ENCODE measurements at places on chromosomes 12 and 14.

DNA sequence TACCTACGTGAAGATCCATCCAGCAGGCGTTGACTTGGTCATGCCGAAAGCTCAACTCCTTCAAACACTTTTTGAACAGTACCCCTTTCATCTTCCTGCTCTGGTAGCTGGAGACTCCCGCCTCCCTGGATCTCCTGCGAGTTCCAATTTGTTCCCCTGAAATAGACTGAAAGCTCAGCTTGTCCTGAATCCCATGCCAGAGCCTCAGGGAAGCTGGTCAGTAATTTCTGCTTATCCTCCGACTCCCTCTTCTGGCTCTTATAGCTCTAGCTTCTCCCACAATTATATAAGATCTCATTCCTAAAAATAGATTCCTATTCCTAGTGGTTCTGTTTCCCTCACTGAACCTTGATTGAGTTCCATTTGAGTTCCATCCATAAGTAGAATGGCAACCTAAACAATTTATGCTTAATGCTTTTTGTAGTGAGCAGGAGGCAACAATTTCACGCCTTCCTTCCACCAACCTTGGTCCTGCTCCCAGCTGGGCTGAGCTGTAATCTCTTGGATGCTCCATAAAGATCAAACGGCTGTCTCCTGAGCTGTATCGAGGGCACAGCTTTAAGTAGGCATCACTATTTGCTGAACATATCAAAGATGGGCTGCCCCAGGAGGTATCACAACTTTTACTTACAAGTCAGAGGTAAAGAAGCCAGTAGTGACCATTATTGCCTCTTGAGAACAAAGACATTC is 8.0 kb upstream of the TMEM132C start:
- no peak for DNase-seq

- no peak for DNase-seq
These were observed 163.4 kb downstream of the SAMD4A start for GRCh38 chr14:54730156-54730961.

GRCh38 chr12:114779186-114779585 is 95.2 kb upstream of the TBX3 start:
- no peak for DNase-seq

- peak; percentile 61 for DNase-seq
These were observed 1.2 kb downstream of the PAWR start for GRCh38 chr12:79689477-79690141.

GRCh38 chr12:52130711-52131110 is 51.2 kb downstream of the SMIM41 start:
- DNase-seq = no peak

GRCh38 chr12:112001576-112001975 is 11.4 kb downstream of the TMEM116 start:
- no peak for DNase-seq

GRCh38 chr12:20101046-20101445 is 267.3 kb upstream of the PDE3A start:
- no peak for DNase-seq

DNA sequence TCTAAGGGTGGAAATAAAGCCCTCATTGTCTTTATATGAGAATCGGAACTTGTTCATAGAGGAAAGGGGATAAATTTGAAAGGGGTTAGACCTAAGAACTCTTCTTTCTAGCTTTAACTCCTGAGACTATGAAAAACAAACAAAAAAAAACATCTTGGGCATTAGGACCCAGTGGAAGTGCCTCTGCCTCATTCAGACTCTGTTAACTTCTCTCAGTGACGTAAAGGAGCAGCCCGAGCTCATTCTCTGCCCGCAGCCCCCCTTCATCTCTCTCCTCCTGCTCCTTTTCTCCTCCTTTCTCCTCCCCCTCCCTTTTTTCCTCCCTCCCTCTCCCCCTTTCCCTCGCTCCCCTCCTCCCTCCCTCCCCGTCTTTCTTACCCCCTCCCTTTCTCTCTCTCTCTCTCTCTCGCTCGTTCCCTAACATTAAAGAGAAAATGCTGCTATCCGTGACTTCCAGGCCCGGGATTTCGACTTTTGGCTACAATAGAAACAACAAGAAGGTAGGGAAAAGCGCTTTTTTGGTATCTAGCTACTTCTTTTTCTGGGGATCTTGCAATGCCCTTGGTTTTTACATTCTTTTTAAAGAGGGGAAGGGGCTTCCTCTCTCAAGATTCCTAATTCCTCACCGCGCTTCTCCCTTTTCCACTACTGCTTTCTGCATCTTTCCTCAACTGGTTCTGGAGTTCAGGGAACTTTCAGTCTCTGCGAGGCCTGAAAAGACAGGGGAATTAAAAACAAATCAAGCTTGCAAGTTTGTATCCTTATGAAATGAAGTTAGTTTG is at the start of gene RBMS2:
Gene RBMS2, plus strand, starts transcription at position 231 of the 782 bp plus-strand sequence. Its CDS starts 204 bp downstream, at position 435.
- DNase-seq = peak; percentile 76

GRCh38 chr12:23528316-23528715 is 421.2 kb downstream of the SOX5 start:
- DNase-seq = no peak

DNA sequence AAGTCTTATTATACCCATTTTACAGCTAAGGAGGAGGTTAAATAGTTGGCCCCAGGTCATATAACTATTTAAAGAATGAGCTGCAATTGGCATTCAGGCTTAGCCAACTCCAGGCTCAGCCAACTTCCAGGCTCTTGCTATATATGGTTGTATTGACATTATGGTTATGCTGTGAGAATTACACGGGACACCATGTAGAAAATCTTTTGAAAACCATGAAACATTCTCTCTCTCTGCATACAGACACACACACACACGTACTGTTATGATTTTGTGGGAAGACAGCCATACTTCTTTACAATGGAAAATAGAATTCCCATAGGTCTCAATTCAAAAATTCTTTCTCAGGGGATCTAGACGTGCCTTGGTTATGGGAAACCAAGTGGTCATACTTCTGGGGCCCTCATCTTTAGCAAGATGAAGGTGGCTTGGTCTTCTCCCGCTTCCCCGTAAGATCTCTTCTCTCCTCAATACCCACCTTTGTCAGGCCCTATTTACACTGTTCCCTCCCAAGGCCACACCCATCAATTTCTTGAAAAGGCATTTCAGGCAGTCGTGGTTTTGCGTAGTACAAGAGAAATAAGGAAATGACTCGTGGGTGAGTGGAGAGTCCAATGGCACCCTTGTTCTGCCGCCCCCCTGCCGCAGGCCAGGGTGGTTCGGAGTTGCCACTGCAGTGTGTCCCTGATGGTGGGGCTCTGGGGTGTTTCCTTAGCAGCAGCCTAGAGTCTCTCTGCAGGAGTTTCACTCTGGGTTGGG is 10.0 kb upstream of the GPRC5A start:
- DNase-seq = no peak

- no peak for DNase-seq
These were observed 403.3 kb upstream of the ATP2B1 start for GRCh38 chr12:90111791-90112580.

- DNase-seq = no peak
These were observed 146.8 kb downstream of the SLC2A13 start for GRCh38 chr12:39959031-39959430.

DNA sequence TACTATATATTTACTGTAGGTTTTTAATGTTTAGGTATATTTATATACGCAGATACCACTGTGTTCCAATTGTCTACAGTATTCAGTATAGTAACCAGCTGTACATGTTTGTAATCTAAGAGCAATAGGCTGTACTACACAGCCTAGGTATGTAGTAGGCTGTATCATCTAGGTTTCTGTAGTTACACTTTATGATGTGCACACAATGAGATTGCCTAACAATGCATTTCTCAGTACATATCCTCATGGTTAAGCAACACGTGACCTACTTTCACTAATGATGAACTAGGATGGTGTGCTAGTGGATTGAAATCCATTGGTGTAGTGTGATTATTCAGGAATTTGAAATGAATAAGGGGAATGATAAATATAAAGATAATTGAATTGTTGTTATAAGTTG is 77.7 kb downstream of the ETNK1 start:
- DNase-seq = no peak

DNA sequence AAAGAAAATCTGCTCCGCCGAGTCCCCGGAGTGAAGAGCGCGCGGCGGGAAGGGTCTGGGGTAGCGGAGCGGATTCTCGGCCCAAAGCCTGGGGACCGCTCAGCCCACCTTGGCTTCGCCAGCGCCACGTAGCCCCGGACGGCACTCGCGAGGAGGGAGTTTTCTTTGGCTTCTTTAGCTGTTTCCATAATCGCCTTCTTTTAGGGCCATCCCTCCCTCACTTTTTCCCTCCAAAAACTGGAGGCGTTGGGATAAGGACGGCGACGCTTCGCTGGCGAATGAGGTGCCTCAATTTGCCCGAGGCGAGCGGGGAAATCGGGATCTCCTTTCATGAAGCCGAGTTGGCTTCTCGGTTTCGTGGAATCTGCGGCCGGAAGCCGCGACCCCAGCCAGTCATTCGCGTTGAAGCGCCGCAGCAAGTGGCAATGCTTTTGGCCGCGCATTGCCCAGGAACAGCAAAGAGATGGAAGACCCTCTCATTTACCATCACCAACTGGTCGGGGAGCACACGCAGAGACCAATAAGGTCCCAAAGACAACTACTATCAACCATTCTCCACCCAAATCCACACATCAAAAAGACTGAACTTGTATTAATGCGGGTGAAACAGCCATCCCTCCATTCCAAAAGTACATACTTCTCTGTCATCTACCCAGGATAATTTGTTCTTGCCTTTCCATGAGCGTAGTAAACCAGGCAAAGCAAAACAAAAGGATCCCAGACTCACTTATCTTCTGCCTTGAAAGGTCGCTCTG is 8.4 kb upstream of the SIX1 start:
- DNase-seq = no peak

DNA sequence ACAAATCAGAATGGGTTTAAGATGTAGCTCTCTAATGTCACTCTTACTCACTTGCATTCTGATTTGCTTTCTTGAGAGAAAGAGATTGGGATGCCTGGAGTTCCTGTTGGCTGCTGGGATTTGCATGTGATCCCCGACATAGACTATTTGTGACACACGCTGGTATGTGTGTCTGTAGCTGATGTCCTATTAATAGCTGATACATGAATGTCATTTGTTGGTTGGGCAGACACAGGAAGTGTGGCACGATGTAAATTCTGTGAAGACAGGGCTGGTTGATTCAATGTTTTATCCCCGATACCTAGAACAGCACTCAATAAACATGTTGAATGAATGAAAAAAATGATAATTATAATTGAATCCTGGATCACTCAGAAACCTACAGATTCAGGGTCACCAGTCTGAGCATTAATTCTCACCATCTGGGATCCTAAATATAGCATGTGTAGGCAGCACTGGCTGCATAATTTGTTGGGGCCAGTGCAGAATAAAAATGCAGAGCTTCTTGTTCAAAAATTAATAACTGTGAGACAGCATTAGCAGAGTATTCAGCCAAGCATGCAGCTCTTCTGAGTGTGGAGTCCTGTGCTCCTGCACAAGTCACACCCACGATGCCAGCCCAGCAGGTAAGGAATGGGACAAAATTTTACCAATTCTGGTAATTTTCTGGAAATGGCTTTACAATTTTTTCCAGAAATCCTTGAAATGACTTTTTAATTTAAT is 35.5 kb upstream of the SOCS2 start:
- no peak for DNase-seq

DNA sequence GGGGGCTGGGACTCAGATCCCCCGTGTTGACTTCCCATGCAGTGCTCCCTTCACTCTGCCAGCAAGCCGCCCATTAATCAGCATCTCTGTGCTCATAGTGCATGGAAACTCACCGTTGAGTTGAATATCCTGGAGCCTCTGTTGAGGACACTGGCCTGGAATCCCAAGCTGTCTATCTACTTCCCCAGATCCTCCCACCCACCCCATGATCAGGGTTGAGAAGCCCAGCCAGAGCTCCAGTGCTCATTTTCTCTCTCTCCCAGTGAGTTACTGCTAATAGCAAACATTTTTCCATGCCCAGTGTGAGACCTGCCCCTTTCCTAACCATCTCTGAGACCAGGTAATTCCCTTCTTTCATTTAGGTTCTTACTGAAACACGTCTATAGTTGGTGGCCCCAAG is 88.2 kb downstream of the SLC24A4 start:
- no peak for DNase-seq

GRCh38 chr12:107736914-107737313 is 24.0 kb downstream of the PRDM4 start:
- DNase-seq = no peak

DNA sequence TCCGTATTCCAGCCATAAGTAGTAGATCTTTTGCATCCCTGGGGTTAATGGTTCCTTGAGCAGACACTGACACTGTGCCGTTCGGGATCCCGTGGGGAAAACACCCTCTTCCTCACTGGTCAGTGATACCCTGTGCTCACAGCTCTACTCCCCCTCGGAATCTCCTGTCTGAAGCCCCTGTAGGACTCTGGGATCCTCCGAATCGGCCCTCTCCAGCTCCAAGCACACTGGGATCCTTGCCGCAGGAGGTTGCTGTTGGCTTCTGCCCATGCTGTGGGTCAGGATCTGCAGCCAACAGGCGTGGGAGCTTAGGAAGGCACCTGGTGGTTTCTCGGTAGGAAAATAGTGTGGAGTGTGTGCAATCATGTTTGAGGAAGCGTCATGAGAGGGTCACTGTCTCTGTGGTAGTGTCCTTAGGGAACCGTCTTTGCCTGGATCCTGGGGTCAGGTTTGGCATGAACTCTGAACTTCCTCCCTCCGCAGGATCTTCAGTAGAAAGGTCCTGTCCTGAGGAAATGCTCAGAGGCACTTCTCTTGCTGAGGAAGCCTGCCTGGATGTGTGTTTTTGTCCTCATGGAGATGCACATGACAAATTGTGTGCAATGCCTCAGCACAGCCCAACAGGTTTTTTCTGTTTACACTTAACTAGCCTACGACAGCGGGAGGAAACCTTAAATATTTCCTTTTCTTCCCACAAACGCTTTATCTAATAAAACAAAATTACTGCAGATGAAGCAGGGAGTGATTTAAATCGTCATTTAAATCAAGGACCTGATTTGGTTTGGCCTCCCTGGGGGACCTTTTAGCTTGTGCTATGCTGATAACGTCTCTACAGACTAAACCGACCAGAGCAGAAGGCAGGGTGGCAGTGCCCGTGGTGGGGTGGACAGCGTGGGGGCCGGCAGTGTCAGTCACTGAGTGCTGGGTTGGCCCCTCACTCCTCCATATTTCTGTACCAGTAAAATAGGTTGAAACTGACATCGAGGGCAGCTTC is 18.7 kb downstream of the FBXL14 start:
- no peak for DNase-seq

GRCh38 chr12:104122298-104122697 is 15.7 kb downstream of the NFYB start:
- DNase-seq = no peak

GRCh38 chr14:76775695-76776427 is 14.6 kb downstream of the VASH1 start:
- DNase-seq = no peak

- DNase-seq = no peak
These were observed 40.9 kb downstream of the FZD10 start for GRCh38 chr12:130203151-130203550.

- no peak for DNase-seq
These were observed 24.1 kb upstream of the PLEKHG3 start for GRCh38 chr14:64680013-64680713.

DNA sequence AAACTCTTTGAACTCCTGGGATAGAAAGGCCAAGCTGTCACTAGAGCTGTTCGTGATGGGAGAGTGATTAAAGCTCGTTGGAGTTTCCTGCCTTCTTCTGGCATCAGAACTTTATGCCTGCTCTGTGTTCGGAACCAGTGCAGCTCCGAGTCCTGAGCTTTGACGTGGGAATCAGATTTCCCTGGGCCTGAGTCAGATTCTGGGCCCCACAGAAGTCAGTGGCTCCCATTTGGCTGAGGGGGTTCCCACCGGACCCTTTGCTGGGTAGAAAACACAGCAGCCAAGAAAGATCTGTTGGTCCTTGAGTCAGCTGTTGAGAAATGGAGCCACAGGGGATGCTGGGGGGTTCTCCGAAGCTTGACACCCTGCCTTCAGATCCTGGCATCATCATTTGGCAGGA is 238.0 kb downstream of the CHST11 start:
- DNase-seq = no peak

- DNase-seq = peak; percentile 73
These were observed 125.4 kb downstream of the CAND1 start for GRCh38 chr12:67394550-67394949.
